ENCODE measurements at places on chromosomes 6 and 20. TPM values are rescaled to one million over a fixed set of nuclear protein-coding genes. Genes with fewer than 3 reads are reported as not detected.
A peak's percentile ranks its signal among the peaks of the same experiment; 100 is the strongest.

Gene CAP2
- not detected for total RNA-seq

Gene RIMS4
- total RNA-seq = not detected

Gene CCN6
- total RNA-seq = not detected

Gene MCUR1
- 30.8 TPM for total RNA-seq

Gene OR2J3
- not detected for total RNA-seq

Gene HLA-DOA
- total RNA-seq = 70.0 TPM

DNA sequence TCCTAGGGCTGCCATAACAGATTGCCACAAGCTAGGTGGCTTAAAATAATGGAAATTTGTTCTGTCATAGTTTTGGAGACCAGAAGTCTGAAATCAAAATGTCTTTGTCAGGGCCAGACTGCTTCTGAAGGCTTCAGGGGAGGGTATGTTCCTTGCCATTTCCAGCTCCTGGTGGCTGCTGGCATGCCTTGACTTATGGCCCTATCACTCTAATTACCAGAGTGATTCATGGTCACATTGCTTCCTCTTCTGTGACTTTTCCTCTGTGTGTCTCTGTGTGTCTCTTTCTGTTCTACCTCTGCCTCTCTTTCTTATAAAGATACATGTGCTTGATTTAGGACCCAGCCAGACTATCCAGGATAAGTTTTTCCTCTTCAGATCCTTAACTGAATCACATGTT lies 635.2 kb upstream of the IMPG1 start:
- no peak for DNase-seq
- H3K36me3 ChIP-seq = no peaks in the 10 kb centered on the region
- H3K4me3 ChIP-seq = no peak overlapping the region
- no peaks in the 10 kb centered on the region for H3K27me3 ChIP-seq

- no peak overlapping the region for H3K27ac ChIP-seq
- H3K36me3 ChIP-seq = no peaks in the 10 kb centered on the region
- no peak for DNase-seq
- H3K27me3 ChIP-seq = no peaks in the 10 kb centered on the region
- H3K4me1 ChIP-seq = no peaks in the 10 kb centered on the region
Measured at GRCh38 chr6:104162036-104162669, 697.6 kb downstream of the HACE1 start.

DNA sequence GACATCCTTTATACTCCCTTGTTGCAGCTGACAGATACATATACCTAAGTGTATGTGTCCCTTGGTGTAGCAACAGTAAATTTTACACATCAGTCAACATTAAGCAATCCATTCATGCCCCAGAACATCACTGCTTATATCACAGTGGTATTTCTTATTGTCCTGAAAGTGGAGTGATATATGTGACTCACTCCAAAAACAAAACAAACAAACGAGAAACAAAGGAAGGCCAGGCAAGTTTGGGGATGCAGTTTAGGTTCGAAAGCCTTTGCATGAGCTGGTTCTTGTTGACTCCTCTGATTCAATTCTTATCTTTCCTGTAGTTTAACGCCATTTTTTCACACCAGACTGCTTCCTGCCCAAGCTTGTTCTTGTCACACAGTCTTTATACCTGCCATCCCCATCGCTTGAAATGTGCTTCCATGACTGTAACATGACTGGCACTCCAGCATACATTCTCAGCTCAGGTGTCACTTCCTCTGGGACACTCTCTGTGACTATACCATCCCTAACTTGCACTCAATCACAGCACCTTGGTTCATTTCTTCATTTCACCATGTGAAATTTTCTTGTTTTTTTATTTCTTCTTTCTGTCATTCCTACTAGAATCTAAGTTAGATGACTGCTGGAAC lies 125.0 kb upstream of the TSHZ2 start:
- no peaks in the 10 kb centered on the region for H3K36me3 ChIP-seq
- no peaks in the 10 kb centered on the region for H3K4me1 ChIP-seq
- H3K27ac ChIP-seq = no peak overlapping the region
- no peak for DNase-seq
- no peaks in the 10 kb centered on the region for H3K27me3 ChIP-seq

DNA sequence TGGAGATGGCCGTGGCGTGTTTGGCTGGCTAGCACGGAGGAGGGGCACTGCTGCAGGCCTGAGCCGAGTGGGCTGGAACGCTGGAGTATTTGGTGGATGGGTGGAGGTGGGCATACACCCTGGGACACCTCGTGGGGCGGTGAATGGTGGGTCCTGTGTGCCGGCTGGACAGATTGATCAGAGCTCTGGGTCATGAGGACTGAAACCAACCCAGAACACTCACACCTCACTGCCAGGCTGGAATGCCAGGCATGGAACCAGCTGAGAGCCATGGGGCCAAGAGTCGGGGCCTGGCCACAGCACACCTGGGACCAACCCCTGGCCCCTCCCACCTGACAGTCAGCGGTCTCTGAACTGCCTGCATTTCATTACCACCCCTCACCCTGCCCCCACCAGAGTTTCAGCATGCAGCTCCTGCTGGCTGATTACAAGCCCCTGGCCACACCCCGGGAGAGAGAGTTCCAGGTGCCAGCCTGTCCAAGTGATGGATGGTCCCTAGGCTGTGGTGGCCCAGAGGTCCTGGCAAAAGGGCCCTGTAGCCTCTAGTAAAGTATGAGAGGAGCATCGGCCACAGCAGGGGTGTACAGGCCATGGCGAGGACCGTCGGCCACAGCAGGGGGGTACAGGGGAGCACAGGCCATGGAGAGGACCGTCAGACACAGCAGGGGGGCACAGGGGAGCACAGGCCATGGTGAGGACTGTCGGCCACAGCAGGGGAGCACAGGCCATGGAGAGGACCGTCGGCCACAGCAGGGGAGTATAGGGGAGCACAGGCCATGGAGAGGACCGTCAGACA lies 3.3 kb downstream of the NPBWR2 start:
- no peak overlapping the region for H3K27ac ChIP-seq
- no peak for DNase-seq
- H3K36me3 ChIP-seq = no peaks in the 10 kb centered on the region
- no peaks in the 10 kb centered on the region for H3K27me3 ChIP-seq
- no peak overlapping the region for H3K4me3 ChIP-seq

DNA sequence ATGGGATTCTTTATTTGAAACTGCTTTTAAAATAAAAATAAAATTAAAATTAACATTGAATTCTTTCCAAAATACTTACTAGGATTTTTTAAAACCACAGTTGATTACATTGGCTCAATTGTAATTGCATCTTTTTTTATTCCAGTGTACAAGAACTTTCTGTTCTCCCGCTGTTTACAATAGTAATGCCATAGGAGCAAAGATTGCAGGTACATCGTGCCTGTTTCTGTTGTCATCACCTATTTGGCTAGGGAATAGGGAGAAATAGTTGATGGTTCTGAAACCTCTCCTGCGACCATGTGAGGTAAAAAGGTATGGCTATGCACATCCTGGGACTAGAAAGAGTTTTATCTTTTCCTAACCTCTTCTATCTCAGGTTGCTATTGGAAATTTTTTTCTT lies 28.2 kb upstream of the RHAG start:
- no peaks in the 10 kb centered on the region for H3K27me3 ChIP-seq
- H3K36me3 ChIP-seq = no peaks in the 10 kb centered on the region
- DNase-seq = no peak
- no peak overlapping the region for H3K4me3 ChIP-seq
- H3K4me1 ChIP-seq = no peaks in the 10 kb centered on the region
- no peak overlapping the region for H3K27ac ChIP-seq

- no peaks in the 10 kb centered on the region for H3K27me3 ChIP-seq
- H3K36me3 ChIP-seq = no peaks in the 10 kb centered on the region
- H3K4me1 ChIP-seq = peaks cover 38% of the 10 kb centered on the region
Measured at GRCh38 chr20:34704177-34705007, at the start of gene TP53INP2. Gene TP53INP2, plus strand, starts transcription at chr20:34704344. Its CDS starts 4,396 bp downstream, at chr20:34708740.

GRCh38 chr6:79404677-79405076 lies 132.6 kb downstream of the LCA5 start:
- H3K27me3 ChIP-seq = no peaks in the 10 kb centered on the region
- H3K27ac ChIP-seq = no peak overlapping the region
- DNase-seq = no peak
- H3K4me1 ChIP-seq = no peaks in the 10 kb centered on the region

- no peak overlapping the region for H3K4me3 ChIP-seq
- peaks cover 2% of the 10 kb centered on the region for H3K4me1 ChIP-seq
- no peaks in the 10 kb centered on the region for H3K36me3 ChIP-seq
- H3K27ac ChIP-seq = no peak overlapping the region
- no peaks in the 10 kb centered on the region for H3K27me3 ChIP-seq
Measured at GRCh38 chr6:108585359-108585758, 24.6 kb downstream of the FOXO3 start.

DNA sequence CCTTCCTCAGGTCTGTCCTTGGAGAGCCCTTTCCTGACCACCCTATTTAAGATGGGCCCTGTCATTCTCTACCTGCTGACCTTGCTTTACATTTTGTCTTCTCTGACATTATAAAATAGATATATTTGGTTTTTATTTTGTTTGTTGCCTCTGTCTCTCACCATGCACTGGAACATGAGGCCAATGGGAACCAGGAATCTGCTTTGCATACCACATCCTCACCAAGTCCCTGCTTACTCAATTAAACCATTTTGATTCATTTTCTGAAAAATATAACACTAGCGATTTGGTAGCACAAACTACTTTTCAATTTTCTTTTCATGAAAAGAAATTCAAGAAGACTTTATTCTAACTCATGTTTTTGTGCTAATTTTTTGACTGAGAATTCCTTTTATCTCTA lies 32.8 kb upstream of the POPDC3 start:
- H3K4me3 ChIP-seq = no peak overlapping the region
- H3K27me3 ChIP-seq = no peaks in the 10 kb centered on the region
- H3K27ac ChIP-seq = no peak overlapping the region
- no peaks in the 10 kb centered on the region for H3K4me1 ChIP-seq
- no peak for DNase-seq

DNA sequence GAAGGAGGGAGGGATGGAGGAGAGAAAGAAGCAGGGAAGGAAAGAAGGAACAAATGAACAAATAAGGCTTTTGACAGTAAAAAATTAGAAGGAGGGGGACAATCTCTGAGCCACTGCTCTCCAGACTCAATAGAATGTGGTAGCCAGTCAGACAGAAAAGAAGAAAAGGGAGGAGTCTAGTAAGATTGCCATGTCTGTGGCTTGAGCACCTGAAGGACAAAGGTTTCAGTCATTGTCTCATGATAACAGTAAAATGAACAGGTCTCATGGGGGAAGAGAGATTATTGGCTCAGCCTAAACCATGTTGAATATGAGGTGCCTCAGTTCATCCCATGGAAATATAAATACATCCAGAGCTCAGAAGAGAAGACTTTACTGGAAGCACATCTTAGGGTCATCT lies 14.0 kb upstream of the LOC128125822 start:
- no peaks in the 10 kb centered on the region for H3K4me1 ChIP-seq
- H3K27ac ChIP-seq = no peak overlapping the region
- no peak for DNase-seq

DNA sequence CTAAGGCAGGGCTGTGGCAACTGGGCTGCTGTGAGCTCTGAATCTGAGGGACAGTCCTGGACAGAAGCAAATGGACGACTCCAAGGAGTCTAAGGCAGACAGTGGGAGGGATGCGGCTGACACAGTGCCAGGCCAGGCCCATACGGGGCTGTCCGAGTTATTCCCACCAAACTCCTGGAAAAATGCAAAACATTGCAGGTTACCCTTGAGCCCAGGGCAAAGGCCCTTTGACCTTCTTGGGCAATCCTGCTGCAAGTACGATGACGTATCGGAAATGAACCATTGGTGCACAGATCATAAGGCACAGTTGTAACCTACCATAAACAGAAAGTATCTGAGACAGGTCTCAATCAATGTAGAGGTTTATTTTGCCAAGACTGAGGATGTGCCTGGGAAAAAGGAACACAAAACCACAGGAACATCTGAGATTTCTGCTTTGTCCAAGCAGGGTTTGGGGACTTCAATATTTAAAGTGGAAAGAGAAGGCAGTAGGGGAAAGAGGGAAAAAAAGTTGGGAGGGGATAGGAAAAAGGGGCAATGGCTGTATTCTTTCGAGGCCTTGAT lies 118.9 kb downstream of the DACT2 start:
- H3K27me3 ChIP-seq = no peaks in the 10 kb centered on the region
- no peak for DNase-seq
- no peak overlapping the region for H3K27ac ChIP-seq
- H3K4me1 ChIP-seq = no peaks in the 10 kb centered on the region
- H3K36me3 ChIP-seq = no peaks in the 10 kb centered on the region
- H3K4me3 ChIP-seq = no peak overlapping the region

DNA sequence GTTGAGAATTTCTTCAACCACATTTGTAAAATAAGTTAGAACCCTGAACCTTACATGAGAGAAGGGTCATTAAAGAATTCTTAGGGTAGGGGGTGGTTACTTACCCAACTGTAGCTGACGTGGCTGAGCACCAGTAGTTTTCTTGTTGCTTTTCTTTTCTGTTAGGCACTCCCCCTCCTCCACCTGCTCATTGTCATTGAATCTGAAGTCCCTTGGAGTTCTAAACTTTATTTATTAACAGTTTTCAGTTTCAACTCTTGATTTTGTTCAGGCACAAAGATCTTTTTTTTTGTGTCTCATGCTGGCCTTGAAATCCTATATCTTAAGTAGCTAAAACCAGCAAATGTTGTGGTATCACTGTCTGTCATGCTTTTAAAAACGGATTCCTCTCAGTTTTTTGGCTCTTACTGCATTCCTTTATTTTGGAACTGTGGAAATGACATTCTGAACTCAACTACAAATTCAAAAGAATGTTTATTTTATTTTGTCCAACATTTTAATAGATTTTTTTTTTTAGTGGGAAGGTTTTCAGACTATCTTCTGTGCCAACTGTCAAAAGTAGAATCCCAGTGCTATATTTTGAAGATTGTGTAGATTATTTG lies 465.2 kb downstream of the PHF3 start:
- H3K4me1 ChIP-seq = no peaks in the 10 kb centered on the region
- no peaks in the 10 kb centered on the region for H3K36me3 ChIP-seq
- H3K27ac ChIP-seq = no peak overlapping the region

DNA sequence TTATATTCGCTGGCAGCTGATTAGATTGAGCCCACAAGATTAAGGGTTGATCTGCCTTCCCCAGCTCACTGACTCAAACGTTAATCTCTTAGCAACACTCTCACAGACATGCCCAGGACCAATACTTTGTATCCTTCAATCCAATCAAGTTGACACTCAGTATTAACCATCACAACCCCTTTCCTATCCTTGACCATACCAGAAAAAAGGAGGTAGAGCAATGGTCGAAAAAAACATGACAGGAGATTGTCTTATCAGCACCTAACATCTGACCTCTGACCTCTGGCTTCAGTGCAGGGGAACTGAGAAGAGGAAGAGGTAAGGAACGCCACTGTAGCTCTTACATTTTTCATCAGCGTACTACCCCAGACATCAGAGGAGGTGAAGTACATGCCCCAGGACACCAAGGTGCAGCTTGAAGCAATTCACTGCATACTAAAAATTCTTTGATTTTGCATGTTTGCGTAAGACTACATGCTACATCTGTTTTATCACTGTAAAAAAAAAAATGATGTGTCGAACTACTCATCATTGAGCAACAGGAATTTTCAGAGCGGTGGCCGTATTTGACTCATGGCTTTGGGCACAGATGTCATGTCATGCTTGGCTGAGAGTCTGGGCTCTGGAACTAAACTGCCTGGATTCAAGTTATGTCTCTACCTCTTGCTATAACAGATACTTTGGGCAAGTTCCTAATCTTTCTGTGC lies 188.0 kb upstream of the TAB2 start:
- peaks cover 6% of the 10 kb centered on the region for H3K4me1 ChIP-seq
- DNase-seq = peak; percentile 60
- no peak overlapping the region for H3K4me3 ChIP-seq
- H3K36me3 ChIP-seq = no peaks in the 10 kb centered on the region

GRCh38 chr6:129565366-129565765 lies 144.6 kb downstream of the ARHGAP18 start:
- no peak for DNase-seq
- no peak overlapping the region for H3K4me3 ChIP-seq
- H3K27ac ChIP-seq = no peak overlapping the region
- no peaks in the 10 kb centered on the region for H3K36me3 ChIP-seq

- no peaks in the 10 kb centered on the region for H3K4me1 ChIP-seq
- H3K36me3 ChIP-seq = no peaks in the 10 kb centered on the region
- no peaks in the 10 kb centered on the region for H3K27me3 ChIP-seq
- H3K4me3 ChIP-seq = no peak overlapping the region
- H3K27ac ChIP-seq = no peak overlapping the region
- DNase-seq = no peak
Measured at GRCh38 chr6:104418125-104418524, 441.6 kb downstream of the HACE1 start.

Measured in Karpas-422 (cell line).